ENCODE measurements at places on chromosomes 1 and 21. TPM values are rescaled to one million over a fixed set of nuclear protein-coding genes. Genes with fewer than 3 reads are reported as not detected.

Gene TARBP1
- 10.9 TPM for total RNA-seq

Gene FCRL5
- not detected for total RNA-seq

Gene CELA3B
- not detected for total RNA-seq

Gene TMEM269
- total RNA-seq: not detected

Gene ARID1A
- total RNA-seq: 24.8 TPM
